ENCODE measurements at places on chromosomes 7 and 10. TPM values are rescaled to one million over a fixed set of nuclear protein-coding genes. Genes with fewer than 3 reads are reported as not detected.

ADCY1 gene
- total RNA-seq: not detected

SLC18A3 gene
- not detected for total RNA-seq

CPN1 gene
- not detected for total RNA-seq

ASIC3 gene
- 1.6 TPM for total RNA-seq

DNA sequence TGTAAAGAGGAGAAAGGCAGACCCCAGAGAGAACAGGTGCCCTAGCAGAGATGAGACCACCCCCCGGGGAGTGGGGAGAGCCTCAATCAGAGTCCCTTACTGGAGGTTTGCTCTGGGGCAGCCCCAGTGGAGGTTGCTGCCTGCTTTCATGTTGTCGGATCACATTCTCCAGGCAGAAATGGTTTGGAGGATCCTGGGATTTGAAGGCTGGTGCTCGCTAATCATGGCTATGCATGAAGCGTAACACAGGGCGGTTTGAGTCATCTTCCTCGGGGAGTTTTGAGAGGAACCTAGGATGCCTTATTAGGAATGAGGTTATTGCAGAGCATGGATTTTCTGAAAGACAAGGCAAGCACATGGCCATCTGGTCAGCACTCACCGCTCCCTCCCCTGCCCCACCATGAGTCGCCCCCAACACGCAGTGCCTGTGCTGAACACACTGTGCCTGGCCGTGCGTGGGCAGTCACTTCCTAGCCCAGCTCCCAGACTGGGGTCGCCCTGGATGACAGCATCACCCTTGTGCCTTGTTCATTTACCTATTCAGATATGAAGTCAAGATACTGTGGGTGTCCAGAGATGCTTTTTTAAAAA lies 319.9 kb downstream of the DPP6 start:
- no peak for DNase-seq

DNA sequence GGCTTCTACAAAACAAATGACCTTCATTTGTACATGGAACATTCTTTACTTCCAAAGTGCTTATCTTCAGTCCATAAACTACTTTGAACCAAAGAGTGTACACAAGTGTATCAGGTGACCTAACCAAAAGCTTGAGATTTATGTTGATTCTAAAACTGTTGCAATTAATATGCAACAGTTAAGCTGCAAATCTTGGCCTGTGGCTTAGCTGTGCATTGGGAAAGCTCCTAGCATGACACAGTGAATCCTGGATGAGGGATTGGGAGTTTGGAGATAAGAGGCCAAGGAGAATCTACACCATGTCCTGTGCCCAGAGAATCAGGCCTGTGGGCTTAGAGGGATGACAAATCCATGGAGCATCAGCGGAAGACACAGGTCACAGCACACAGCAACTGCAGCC lies 105.2 kb upstream of the GSDME start:
- DNase-seq: no peak

GRCh38 chr7:30727061-30727945 lies 24.6 kb upstream of the INMT start:
- DNase-seq: no peak

GRCh38 chr7:105112440-105113418 lies 98.7 kb downstream of the KMT2E start:
- DNase-seq: no peak

GRCh38 chr10:104895541-104895940 lies 254.5 kb downstream of the SORCS3 start:
- DNase-seq: no peak

- no peak for DNase-seq
Measured at GRCh38 chr7:98701372-98701771, 84.3 kb downstream of the NPTX2 start.

Data from Caki2 (cell line).